ENCODE measurements at places on chromosomes 7 and 10. TPM values are rescaled to one million over a fixed set of nuclear protein-coding genes. Genes with fewer than 3 reads are reported as not detected.
A peak's percentile ranks its signal among the peaks of the same experiment; 100 is the strongest.

- peak; percentile 95 for DNase-seq
Measured at GRCh38 chr7:139709485-139709884, 68.3 kb downstream of the HIPK2 start.

GRCh38 chr10:97097084-97097433 is 88.7 kb downstream of the SLIT1 start:
- DNase-seq, result no peak

Gene HOXA11
- total RNA-seq, result 8.3 TPM

- peak; percentile 23 for DNase-seq
Measured at GRCh38 chr7:136947347-136947746, 78.9 kb downstream of the CHRM2 start.

Gene GDF10
- 0.22 TPM for total RNA-seq

Measured in GM23248 (cell line).